ENCODE measurements at places on chromosomes 16 and 17.
A peak's percentile ranks its signal among the peaks of the same experiment; 100 is the strongest.

DNA sequence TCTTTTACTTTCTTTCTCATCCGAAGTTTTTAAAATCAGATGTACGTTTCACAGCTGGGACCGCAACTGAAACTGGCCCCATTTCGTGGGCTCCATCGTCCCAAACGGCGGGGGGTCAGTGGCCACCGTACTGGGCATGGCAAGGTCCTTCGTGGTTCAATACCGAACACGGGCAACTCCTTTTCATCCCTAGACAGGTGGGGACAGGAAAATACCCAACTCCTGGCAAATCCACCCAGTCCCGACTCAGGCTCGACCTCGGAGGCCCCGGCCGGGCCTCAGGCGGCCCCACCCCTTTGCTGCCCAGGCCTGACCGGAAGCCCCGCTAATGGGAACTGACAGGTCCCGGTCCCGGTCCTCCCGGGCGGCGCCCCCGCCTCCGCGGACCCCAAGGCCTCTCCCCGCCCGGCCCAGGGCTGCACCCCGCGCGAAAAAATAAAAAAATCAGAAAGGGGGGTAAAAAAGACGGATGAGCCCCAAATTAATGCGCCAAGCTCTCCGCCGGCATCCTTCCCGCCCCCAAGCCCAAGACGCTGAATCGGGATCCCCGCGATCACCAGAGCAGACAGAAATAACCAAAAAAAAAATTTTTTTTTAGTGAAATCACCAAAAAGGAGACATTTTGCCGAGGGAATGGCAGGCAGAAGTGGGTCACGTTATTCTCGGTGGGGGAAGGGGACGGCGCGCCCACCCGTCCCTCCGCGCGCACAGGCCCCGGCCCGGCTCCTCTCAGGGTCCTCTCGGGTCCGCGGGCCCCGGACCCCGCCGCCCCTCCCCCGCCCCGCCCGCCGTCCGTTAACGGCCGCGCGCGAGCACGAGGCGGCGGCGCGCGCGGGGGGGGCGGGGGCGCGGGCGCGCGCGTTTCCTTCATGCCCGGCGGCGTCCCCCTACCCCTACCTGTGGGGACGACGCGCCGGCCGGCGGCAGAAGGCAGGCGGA, 562 bp downstream of the ZC3H7A start:
- no peak for DNase-seq

DNA sequence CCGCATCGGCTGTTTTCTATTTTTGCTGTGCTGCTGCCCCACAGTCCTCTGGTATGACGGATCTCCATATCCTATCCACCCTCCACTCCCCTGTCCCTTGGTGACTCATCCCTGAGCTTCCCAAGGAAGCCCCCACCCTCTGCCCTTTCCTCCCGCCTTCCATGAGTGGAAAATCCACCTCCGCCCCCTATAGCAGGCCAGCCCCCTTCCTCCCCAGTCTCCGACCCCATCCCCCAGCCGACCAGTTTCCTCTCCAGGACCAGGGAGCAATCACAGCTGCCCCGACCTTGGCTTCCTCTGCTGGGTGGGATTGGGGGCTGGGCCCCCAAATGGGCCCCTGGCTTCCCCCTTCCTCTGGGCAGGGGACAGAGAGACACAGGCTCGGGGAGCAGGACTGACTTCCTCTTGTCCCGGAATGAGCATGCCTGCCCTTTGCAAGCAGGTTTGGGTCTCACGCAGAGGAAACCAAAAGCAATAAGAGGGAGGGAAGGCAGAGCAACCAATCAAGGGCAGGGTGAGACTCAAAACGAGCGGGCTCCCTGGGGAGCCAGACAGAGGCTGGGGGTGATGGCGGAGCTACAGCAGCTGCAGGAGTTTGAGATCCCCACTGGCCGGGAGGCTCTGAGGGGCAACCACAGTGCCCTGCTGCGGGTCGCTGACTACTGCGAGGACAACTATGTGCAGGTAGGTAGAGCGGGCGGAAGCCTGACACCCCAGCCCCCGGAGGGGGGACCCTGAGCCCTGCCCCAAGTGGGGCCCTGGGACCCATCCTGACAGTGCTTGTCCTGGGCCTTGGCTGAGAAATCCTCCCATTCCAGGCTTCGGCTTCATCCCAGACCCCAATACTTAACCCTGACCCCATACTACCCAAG, at the start of the genes ABI3 and GNGT2:
ABI3 (plus strand) TSS at position 550 of the 872 bp plus-strand sequence; CDS start at position 568, 18 bp downstream.
GNGT2 (minus strand) TSS at position 417 of the 872 bp plus-strand sequence. CDS start 3,152 bp downstream, outside the sequence.
- DNase-seq: peak; percentile 70

GRCh38 chr16:25643633-25644032, 48.1 kb upstream of the HS3ST4 start:
- no peak for DNase-seq

DNA sequence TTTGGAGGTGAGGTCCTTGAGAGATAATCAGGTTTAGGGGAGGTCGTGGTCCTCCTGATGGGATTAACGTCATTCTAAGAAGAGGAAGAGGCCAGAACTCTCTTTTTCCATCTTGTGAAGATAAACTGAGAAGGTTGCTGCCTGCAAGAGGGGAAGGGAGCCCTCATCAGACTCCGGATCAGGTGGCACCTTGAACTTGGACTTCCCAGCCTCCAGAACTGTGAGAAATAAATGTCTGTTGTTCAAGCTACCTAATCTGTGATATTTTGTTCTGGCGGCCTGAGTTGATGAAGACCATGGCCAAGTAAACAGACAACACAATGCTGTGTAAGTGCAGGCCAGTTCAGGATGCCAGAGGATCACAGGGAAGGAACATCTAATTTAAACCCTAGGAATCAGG, 10.9 kb upstream of the PRKCB start:
- no peak for DNase-seq

GRCh38 chr17:57493171-57493570, 236.8 kb downstream of the MSI2 start:
- no peak for DNase-seq

DNA sequence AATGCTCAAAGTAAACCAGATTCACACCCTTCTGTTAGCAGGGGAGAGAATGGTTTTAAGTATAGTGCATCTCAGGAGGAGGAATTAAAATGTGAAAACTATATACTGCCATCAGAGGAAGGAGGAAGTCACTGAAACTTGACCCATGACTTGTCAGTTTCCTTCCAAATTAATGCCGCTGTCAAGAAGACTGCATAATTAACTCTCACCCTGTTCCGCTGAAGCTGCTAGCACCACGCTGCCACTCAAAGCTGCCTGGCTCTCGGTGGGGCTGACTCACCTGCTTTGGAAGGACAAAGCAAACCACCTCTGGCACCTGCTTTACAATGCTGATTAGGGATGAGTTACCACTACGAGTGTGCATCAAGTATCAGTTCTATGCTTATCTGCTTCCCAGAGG, 37.8 kb upstream of the ULK2 start:
- DNase-seq: no peak

DNA sequence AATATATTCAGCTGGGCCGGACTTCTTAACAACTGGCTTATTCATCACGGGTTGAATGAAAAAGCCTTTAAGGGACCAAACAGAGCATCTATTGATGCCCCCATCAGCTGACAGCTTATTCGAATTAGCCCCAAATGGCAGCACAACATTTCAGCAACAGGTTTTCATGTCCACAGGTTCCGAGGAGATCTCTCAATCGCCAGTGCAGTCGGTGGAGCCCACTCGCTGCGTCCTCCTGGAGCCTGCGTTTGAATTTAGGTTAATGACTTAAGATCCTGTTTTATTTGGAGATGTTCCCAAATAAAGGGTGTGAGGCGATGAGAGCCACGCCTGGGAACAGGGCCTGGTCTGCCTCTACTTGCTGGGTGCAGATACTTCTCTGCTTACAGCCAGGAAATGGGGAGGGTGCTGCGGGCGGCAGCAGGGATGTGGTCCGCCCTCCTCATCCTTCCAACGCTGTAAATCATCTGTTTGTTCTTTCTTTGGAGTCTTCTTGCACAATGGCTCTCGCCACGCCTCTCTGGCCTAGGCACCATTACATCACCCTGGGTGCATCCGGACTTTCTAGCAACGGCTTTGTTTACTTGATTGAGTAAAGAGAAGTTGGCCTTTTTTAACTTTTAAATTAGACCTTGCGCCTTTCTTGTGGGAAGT, 22.6 kb downstream of the NDE1 start:
- peak; percentile 65 for DNase-seq

DNA sequence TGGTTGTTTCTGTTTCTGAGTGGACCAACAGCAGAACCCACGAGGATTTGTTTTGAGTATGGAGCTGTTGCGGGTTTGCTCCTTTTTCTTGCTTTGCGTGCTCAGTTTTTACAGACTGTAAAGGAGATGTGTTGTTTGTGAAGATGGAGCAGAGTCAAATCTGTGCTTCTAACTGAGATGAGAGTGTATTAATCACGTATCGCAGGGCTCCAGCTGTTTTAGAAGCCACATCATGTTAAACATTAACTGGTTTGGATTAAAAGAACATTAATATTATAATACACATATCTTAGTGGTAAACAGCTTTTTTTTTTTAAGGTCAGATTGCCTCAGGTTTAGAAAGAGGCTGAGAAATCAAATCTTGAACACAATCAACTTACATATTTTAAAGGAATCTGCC, 69.4 kb downstream of the YPEL2 start:
- no peak for DNase-seq

DNA sequence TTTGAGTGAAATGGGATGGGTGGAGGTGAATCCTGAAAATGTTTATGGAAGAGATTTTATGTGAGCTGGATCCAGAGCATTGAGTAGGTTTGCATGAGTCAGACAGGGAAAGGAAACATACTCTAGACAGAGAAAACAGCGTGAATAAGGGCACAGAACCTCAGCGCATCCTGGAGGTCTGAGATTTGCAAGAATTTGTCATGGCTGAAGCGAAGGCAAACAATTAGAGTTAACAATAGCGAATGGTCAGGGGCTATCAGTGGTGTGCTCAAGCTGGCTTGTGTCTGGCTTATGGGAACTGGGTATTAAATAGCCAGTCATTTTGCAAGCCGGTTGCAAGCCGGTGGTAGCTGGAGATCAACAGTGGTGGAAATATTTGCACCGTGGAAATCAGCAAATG, 36.4 kb downstream of the MAP2K6 start:
- no peak for DNase-seq

- DNase-seq: no peak
These were observed 19.4 kb upstream of the C16orf95 start for GRCh38 chr16:87336434-87337240.

DNA sequence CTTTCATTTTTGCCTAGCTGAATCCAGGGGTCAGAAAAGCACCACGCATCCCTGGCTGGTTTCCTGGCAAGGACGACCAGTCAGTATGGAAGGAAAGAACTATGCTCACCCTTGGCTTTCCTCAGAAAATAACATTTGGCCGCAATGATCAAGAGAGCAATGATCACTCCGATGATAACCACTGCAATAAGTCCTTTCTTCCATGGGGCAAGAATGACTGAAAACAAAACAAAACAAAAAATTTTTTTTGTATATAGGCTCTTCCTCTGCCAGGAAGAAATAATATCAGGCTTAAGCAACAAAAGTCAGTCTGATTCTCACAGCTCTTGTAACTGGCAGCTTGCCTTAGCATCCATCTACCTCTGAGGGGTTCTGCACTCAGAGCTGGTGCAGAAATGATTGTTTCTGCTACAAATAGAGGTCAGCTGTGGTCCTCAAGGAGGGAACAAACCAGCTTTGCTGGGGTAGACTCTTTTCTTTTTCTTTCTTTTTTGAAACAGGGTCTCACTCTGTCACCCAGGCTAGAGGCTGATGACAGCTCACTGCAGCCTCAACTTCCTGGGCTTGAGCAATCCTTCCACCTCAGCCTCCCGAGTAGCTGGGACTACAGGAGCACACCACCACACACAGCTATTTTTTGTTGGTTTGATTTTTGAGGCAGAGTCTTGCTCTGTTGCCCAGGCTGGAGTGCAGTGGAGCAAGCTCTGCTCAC, 35.7 kb downstream of the PECAM1 start:
- no peak for DNase-seq

- peak; percentile 71 for DNase-seq
These were observed at the start of gene LITAF for GRCh38 chr16:11586856-11587642. LITAF (minus strand) TSS chr16:11586919; CDS start chr16:11556730, 30,189 bp downstream.

GRCh38 chr16:27595993-27596392, 46.0 kb downstream of the KATNIP start:
- DNase-seq: no peak

DNA sequence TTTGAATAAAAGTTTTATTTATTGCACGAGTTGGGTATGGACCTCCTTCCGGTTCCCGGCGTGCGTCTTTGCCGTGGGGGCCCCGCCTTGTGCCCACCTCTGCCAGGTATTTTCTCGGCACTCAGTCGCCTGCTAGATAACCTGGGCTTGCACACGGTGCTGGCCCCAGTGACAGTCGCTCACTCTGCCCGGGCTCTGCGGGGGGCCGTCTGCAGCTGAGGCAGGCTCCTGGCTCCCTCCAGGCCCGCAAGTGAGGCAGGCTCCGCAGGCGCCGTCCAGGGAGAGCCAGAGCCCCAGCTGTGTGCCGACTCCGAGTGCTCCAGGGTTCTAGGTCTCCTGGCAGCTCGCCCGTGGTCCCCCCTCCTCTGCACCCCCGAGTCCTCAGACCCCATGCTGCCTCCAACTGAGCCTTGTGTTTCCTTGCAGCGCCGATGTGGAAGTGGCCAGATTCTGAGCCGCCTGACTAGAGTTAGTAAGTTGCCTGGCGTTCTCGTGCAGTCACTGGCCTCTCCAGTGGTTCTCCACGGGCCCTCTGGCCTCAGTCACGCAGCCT, 54.7 kb upstream of the PVALEF start:
- DNase-seq: no peak

DNA sequence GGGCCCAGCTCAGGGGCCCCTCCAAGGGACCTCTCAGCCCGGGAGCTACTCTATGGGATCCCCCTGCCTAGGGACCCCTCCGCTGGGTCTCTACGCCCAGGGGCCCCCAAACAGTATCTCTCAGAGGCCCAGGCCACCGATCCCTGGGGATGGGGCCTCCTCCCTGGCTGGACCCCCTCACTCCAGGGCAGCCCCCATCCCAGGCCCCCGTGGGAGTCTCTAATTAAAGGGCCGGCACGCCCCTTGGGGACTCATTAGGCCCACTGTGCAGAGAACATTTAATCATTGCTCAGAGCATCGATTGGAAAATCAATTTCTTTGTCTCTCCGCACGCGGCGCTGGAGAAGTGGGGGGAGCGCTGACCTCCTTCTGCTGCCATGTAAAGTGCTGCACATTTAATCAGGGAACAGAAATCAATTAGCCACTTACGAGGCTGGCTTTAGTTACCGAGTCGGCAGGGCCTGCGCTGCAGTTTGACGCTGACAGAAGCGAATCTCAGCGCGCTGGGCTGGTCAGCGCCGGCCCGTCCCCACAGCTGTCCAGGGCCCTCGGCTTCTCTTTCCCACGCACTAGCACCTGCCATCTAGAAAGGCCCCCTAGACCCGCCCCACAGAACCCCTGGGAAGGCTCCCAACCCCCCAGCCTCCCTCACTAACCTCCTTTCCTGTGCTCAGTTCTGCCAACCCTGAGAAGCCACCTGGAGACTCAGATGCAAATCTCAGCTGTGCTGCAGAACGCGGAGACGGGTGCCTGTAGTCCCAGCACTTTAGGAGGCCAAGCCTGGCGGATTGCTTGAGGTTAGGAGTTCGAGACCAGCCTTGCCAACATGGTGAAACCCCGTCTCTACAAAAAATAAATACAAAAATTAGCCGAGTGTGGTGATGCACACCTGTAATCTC, 20.2 kb upstream of the C1QL1 start:
- DNase-seq: no peak

GRCh38 chr16:69013991-69014390, 91.5 kb upstream of the HAS3 start:
- DNase-seq: no peak

GRCh38 chr17:40075201-40075941, 12.6 kb downstream of the THRA start:
- peak; percentile 80 for DNase-seq

Measured in activated naive CD4-positive, alpha-beta T cell treated with anti-CD3 and anti-CD28 coated beads, Interleukin-2, amount 50 U/mL, for 72 hours (primary cell).